T-helper 2 cell (primary cell): ENCODE measurements at places on chromosomes 16 and 17.

DNA sequence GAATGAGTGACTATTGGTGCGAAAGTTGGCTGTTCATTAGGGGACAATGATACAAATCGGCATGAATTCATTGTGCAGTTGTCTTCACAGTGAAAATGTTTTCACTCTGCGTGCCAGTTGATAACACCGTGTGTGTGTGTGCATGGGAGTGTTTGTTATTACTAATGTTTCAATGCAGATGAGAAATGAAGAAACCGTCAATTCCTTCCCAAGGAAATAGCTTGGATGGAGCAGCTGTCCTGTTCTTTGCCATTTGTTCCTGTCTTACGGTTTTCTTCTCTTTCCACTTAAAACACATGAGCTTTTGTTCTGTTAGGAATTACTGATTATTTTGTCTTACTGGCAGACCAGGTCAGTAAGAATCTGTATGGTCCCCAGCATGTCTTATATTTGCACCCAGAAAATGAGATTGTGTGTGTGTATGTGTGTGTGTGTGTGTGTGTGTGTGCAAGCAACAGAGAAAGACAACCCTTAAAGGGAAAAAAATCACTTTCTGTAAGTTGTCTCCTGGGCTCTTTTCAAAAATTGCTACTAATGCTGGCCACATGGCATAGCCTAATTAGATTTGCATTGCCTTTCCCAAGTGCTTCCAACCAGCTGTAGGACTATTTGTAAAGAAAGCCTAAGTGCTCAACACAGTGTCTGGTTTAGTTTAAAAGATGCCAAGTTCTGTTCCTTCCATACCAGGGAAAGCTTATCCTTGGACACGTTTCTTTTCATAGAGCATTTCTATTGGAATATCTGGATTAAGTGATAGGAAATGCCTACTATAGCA lies 23.8 kb downstream of the SHISA9 start:
- no peak for DNase-seq

DNA sequence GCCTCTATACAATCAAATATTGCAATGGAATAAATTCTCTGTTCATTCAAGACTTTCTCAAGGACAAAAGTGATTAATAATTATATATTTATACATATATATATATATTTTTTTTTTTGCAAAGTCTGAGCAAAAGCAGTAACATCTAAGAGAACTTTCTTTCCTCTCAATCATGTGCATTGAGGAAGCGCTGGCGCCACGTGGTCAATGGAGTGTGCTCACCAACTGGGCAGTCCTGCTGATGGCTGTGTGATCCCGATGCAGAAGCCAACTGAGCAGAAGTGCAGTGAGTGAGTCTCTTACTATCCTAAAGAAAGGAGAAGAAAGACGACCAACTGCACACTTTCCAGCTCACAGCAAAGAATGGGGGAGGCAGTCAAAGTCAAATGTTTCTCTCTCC lies 37.2 kb upstream of the ULK2 start:
- no peak for DNase-seq

GRCh38 chr16:16908077-16908476 lies 529.1 kb downstream of the NPIPA7 start:
- DNase-seq: no peak

- peak; percentile 72 for DNase-seq
These were observed 31.2 kb downstream of the NSMCE1 start for GRCh38 chr16:27237219-27238015.

DNA sequence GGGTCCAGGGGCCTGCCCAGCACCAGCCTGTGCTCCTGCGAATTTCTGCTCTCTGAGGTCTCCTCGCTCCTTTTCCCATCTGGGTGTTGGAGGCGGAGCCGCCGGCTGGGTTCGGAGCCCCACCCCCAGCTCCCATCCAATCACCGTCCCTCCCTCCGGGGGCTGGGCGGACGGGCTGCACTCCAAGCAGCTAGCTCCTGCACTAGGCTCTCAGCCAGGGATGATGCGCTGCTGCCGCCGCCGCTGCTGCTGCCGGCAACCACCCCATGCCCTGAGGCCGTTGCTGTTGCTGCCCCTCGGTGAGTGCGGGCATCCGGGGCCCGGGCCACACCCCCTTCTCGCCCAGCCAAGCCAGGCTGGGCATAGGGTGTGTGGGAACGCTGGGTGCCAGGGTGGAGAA lies at the start of gene NRN1L:
NRN1L (plus strand) TSS at position 202 of the 400 bp plus-strand sequence; CDS start at position 221, 19 bp downstream.
- no peak for DNase-seq

- no peak for DNase-seq
These were observed 49.0 kb downstream of the ACSM1 start for GRCh38 chr16:20648436-20648835.

DNA sequence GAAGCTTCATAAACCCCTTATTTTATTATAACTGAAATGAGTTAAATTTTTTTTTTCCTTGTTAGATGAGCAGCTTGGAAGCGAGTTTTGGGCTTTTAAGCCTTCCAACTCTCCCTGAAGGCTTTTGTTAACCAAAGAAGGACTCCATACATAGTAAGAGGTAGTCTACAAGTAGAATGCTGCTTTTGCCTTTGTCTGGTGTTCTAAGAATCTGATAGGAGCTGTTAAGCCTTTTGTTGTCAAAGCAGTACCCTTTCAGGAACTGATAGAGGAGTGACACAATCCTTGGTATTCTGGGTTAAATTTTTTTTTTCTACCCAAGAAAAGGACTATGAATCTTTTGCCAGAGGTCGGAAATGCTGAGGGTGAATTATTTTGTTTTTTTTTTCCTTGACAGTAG lies 26.1 kb downstream of the MAP2K4 start:
- no peak for DNase-seq

DNA sequence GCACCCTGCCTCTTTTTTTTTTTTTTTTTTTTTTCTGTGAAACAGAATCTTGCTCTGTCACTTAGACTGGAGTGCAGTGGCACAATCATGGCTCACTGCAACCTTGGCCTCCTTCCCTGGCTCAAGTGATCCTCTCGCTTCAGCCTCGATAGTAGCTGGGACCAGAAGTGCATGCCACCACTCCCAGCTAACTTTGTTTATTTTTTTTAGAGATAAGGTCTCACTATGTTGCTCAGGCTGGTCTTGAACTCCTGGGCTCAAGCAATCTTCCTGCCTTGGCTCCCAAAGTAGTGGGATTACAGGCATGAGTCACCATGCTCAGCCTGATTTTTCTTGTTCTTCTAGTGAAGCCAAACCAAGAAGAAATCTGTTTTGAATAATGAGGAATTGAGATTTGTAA lies 25.0 kb downstream of the CDK12 start:
- no peak for DNase-seq
